ENCODE measurements at places on chromosomes 1 and 21.

- DNase-seq: peak; percentile 36
Observed at GRCh38 chr1:205633421-205633976, 1.7 kb upstream of the ELK4 start.

GRCh38 chr1:64073705-64074104, 129.7 kb upstream of the UBE2U start:
- no peak for DNase-seq

DNA sequence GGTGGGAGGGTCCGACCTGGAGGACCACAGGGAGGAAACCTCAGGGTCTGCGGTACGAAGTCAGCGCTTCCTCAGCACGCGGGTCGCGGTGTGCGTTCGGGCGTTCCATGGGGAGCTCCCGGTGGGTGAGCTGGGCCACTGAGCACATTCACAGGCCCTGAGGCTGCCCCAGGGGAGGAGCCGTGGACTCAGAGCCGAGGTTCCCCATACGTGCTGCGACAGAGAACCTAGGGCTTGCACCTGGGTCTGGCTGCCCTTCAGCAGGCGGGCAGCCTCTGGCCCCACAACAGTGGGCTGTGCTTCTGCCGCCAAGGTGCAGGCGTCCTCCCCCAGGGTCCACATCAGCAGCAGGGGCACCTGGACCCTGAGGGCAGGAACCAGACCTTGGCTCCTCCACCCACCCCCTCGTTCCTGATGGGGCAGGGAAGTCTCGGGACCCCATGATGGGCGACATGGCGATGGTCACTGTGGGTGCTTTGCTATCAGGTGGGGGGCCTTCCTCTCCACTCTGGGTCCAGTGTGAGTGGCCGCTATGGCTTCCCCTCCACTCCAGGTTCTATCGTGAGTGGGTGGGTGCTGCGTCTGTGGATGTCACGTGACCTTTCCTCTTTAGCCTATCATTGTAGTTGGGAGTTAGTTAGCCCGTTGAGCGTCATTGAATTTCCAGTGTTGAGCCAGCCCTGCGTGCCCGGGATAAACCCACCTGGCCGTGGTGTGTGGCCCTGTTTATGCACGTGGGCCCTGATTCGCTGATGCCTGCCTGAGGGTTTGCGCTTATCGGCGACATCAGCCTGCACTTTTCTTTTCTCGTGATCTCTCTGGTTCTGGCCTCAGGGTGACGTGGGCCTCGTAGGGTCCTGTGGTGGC, 27.9 kb downstream of the FTCD start:
- no peak for DNase-seq

DNA sequence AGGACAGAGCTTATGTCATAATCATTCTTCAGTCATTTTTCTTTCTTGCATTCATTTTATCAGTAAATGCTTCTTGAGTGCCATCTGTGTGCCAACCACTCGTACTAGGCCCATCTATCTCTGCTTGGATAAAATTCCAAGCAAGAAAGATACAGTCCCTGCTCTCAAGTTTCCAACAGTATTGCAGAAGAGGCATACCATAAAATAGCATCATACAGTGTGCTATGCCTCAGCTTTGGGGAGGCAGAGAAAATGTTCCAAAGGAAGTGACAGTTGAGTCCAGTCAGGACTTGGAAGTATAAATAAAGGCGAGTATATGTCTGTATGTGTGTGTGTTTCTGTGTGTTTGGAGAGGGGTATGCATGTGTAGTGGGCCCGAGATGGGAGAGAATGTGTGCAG, 113.4 kb upstream of the HOOK1 start:
- peak; percentile 45 for DNase-seq

- no peak for DNase-seq
Observed at GRCh38 chr1:89538361-89538760, 13.7 kb downstream of the LRRC8B start.

DNA sequence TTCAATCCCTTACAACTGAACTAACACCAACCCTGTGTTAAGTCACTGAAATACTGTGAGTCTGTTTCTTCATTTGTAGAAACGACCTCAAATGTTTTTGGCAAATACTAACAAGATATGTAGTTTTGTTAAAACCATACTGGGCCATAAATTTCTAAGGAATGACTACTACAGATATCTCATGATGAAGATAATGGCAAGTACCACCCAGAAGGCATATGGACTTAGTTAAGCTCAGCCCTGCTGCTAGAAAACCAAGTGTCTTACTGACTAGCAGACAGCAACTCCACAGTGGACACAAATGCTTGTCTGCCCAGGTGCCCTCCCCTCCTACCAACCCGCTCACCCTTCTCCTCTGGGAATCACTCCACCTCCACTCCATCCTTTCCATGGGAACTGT, 44.5 kb upstream of the BMP8B start:
- peak; percentile 37 for DNase-seq

GRCh38 chr1:151570819-151571218, 30.7 kb downstream of the TUFT1 start:
- DNase-seq: no peak

- DNase-seq: peak; percentile 39
Observed at GRCh38 chr1:221149111-221149510, 269.9 kb downstream of the HLX start.

DNA sequence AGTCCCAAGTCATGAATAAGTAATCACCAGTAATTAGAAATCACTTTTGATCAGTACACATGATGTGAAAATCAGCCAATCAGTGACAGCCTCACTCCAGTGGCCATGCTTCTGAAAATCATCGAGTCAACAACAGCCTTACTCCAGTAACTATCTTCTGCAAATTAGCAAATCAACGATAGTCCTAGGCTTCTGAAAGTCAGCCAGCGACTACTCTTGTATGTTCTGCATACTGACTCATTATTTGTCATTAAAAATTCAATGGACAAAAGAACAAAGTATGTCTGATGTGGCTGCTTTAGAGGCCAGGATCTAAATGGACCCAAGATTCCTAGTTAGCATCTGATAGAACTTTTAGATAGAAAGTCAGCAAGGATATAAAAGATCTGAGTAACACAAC, 102.5 kb downstream of the GPR52 start:
- no peak for DNase-seq

- DNase-seq: no peak
Observed at GRCh38 chr1:47627016-47627415, 189.2 kb downstream of the FOXD2 start.

DNA sequence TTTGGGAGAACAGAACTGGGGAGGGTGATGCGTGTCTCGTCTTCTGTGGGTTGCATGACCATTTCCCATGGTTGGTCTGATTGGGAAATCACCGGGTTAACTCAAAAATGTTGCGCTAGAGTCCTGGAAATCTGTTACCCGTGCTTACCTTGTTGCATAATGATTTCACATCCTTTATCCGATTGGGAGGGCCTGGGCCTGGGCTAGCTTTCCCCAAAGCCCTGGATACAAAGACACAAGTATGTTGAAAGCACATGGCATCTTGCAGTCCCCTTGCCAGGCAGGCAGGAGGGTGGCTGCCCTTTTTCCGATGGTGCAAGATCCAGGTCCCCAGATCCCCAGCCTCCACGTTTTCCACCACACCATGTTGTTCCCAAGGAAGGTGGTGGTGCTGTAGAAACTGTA, 582 bp downstream of the TRPM2 start:
- DNase-seq: no peak

- peak; percentile 45 for DNase-seq
Observed at GRCh38 chr1:211326528-211327345, at the start of gene TRAF5. TRAF5 (plus strand) TSS chr1:211326833; CDS start chr1:211353240, 26,407 bp downstream.

DNA sequence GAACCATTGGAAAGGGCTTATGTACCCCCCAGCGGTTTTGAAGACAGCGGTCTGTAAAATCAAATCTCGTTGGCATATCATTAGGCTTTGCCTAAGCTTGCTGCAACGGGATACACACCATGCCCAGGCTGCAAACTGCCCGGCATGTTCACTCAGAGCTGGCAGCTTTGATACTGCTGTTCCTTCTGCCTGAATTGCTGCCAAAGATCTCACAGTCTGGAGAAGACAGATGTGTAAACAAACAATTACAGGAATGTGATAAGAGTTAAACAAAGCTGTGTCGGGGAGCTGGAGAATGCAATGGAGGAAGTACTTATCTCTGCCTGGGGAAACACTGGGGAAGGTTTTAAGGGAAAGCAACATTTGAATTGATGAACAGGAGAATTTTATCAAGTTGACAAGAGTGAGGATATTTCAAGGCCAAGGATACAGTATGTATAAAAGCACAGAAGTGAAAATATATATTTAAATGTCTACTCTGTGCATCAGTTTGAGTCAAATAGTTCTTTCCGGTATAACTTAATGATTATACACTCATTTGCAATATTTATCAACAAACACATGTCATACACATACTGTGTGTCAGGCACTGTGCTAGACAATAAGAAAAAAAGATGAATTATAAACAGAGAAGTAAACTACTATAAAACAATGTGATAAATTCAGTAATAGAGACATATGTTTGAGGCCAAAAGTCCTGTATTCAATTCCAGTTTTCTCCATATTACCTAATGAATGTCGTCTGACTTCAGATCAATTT, 29.9 kb downstream of the CHML start:
- DNase-seq: no peak

DNA sequence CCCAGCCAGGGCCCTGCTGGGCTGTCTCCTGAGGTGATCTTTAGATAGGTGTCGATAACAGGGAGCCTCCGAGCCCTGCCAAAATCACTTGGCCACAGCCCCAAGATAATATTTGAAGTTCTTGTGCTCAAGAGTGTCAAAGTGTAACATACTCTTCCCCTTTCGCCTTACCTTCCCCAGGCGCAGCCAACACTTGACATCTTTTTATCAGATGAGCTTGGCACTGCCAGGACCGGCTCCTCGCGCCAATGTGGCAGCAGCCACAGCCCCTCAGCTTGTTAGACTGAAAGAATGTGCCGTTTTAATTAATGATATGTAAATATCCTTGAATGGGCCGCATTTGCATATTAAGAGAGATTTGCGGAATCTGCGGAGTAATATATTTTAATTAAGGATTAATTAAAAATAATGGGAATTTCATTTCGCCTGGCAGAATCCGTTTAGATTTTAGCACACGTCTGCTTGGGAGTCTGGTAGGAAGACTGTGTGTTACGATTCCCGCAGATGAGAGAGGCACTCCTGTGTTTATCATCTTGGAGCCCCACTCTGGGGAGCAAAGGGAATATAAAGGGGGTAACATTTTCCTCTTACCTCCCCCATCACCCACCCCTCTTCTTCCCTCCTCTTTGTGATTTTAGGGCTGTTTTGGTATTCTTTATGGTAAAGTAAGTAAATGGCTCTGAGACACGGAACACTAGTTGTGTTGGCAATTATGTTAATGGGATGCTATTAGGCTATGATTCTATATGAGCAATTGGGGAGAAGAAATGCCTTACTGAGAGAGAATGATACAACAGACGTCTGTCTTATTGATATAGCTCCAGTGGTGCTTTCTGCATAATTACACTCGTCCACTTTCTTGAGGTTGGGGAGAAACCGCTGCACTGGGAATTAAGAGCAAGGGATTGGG, 109.8 kb downstream of the PBX1 start:
- DNase-seq: no peak

DNA sequence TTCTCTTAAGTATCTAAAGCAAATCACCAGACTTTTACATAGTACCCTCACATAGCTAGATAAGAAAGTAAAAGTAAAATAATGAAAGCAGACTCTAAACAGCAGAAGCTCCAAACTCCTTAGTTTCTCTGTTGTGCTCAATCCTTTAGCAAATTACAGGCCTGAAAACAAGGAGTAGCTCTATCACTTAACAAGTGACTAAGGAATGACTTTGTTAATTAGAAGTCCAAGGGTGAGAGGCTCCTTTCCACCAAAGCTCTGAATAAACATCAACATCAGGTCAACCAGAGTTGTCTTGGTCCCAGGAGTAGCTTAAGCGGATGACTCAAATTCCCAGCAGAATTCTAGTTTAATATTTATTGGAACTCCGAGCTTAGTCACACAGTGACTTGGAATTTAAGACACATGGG, 5.9 kb downstream of the NRIP1 start:
- peak; percentile 60 for DNase-seq

- peak; percentile 44 for DNase-seq
Observed at GRCh38 chr1:175885326-175885725, 141.9 kb upstream of the TNR start.

- DNase-seq: no peak
Observed at GRCh38 chr1:60600532-60600931, 481.8 kb upstream of the NFIA start.

Data from fibroblast of upper back skin (primary cell).